ENCODE measurements at places on chromosomes 1 and 21.

DNA sequence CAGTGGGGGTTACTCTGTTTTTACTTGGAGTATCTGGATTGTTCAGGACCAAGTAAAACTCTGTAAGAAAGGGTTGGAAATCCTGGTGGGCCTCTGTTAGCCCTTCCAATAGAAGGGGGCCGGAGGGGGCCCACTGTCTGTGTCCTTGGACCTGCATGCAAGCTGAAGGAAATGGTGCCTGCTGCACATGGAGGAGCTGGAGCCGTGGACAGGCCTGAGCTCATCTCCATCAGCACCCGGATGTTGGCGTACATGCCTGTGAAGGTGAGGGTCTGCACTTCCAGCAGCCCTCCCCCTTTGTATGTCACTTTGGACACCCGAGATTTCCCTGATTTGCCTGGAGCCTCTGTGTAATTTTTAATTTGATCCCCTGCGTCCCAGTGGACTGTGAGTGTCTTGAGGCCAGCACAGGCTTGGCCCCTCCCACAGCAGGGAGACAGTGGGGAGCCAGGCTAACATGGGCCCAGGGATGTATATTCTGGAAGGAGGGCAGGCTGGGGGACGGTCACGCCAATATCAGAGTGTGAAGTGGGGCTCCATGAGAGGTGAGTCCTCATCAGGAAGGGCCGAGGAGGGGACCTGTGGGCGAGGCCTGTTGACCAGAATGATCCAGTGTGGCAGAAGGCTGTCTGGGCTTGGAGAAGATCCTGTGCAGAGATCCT is 16.8 kb downstream of the GALNT2 start:
- DNase-seq, result no peak

DNA sequence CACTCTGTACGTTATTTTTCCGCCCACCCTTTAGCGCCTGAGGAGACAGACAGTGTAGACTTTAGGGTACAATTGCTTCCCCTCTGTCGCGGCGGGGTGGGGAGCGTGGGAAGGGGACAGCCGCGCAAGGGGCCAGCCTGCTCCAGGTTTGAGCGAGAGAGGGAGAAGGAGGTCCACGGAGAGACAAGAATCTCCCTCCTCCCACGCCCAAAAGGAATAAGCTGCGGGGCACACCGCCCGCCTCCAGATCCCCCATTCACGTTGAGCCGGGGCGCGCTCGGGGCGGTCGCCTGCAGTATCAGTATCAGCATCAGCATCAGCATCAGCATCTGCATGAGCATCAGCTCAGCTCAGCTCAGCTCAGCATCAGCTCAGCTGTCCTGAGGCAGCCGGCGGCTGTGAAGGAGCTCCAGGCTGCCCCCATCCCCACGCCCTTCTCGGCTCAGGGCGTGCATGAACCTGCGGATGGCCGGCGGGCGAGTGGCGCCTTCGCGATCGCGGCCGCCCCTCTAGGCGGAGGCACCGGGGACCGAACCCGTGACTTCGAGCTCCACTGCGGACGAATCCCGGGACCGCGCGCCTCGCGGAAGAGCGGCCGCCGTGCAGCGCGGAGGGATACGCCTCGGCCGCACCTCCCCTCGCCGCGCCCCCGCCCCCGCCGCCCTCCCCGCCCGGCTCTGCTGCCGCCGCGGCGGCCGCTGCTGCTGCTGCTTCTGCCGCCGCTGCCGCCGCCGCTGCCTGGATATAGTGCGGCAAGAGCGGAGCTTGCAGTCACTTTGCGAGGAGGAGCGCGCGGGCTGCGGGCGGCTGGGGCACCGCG is at the start of gene NCAM2:
NCAM2 (plus strand) TSS at position 774 of the 820 bp plus-strand sequence.
- no peak for DNase-seq

GRCh38 chr21:23496729-23497128 is 2110.6 kb downstream of the MRPL39 start:
- DNase-seq, result no peak

DNA sequence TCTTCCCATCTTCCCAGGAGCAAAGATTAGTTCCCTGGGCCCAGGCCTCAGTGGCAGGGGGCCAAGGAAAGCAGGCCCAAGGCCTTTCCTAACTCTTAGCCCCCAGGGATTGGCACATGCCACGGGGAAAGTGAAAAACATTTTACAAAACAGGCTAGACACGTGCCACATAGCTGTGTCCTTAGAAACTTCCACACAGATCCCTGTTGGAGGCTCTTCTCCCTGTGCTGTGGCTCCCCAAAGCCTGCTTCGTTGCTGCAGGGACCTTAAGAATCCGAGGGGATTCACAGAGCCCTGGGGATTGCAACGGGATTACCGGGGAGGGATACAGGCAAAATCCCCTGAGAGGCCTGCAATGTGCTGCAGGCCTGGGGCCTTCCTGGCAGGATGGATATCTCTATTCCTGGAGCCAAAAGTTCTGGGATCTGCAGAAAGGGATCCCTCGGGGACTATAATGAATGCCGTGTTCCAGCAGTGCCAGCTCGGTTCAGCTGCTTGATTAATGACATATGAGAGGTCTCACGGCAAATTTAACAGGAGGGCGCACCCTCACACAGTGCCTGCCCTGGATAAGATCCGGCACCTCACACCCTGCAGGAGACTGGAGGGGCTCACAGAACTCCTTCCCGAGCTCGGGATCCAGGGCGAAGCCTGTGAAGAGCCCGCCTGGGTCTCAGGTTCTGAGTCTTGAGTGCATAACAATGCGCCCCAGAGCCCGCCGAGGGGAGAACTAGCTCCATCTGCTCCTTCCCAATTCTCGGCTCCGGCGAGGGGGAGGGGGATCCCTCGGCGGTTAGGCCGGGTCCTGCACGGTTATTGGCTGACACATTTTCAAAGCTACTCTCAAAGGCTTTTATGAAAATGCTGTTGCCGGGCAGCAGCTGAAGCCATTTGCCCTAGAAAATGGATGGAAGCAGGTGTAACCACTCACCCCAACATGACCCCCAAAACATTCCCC is 15.3 kb upstream of the RGS8 start:
- DNase-seq, result no peak

DNA sequence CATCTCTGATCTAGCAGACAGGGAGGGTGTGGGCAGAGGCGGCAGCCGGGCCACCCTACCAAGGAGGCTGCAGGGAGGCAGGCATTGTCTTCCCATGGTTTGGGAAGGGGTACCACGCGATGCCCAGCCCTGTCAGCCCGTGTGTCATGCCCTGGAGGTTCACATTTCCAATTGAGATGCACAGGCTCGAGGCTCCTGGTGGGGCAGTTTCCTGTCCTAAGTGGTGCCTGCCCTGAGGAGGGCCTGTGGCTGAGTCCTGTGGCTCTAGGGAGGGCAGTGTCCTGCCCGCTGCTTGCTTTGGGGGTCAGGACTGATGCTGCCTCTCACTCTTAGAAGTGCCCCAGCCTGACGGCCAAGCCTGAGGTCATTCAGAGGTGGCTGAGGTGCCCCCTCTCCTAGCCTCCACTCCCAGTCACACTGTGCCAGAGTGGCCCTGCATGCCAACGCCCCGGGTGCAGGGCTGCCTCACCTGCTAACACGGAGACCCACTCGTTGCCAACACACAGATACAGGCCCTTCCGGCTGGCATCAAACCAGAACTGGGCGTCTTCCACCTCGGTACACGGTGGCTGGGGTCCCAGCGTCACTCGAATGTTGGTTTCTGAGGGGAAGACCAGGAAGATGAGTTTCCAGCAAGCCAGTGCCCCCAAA is 11.9 kb downstream of the KRTAP10-1 start:
- no peak for DNase-seq

DNA sequence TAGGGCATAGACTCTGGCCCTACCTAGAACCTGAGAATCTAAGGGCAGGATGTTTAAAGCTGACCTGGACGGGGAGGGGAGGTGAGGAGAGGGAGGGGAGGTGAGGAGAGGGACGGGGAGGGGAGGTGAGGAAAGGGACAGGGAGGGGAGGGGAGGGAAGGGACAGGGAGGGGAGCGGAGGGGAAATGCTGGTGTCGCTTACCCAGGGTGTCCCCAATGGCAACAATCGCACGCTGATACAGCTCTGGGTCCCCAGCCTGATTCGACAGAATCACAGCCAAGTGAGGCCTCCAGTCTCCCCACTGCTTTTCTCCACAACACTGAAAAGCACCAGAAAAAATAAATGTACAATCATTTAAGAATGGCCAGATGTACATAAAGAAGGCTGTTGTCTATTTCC is 22.2 kb downstream of the SEC16B start:
- DNase-seq, result no peak

DNA sequence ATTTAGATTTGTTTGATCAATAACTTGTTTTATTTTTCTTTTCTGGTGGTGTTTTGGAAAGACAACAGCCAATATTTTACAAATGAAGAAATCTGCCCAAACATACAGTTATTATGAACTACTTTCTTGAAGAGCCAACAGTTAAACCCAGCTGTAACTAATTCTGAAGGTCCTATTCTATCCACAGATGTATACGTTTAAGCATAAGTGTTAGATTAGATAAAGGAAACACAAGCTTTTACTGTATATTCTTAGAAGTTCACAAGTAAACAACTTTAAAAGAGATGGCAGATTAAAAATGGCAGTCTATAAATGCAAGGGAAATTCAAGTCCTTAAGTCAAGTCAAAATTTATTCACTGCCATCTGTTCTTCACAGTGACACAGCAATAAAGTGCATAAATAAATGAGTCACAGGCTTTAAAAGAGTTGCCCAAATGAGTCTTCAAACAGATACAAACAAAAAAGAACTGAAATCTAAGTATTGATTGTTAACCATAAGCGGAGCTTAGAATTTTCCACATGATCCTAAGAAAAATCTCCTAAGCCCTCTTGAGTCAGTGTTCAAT is 49.9 kb upstream of the KCNH1 start:
- no peak for DNase-seq

DNA sequence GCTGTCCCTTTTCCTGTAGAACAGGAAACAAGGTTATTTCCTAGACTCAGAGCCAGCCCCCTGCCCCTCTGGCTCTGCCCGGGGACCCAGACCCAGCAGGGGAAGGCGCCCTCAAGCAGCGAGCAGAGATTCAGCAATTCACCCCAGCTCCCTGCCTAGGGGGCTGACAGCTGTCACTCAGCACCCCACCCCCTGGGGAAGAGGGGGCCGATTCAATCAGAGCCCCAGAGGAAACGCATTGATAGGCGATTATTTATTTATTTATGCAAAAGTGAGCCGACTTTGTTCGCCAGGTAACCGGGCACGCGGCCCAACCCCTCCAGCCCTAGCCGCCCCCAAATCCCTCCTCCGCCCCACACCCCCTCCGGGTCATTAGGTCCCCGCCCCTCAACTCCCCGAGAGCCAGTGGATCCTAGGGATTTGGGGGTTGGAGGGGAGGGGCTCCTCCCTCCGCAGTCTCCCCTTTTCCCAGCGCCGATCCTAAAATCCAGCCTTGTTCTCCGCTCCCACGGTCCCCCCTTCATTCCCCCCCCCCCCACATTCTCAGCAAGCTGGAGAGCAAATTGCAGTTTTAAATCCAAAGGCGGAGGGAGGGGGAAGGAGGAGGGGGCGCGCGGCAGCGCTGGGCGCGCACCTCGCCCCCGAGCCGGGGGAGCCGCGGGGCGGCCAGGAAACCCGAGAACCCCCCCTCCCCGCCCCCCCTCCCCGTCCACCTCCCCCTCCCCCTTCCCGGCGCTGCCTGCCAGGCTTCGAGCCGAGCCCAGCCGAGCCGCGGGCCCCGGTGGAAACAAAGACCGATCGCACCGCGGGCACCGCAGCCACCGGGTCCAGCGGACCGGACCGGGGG is 1.3 kb downstream of the AHDC1 start:
- no peak for DNase-seq

- DNase-seq, result no peak
These were observed 28.2 kb upstream of the SLC30A1 start for GRCh38 chr1:211606914-211607753.

DNA sequence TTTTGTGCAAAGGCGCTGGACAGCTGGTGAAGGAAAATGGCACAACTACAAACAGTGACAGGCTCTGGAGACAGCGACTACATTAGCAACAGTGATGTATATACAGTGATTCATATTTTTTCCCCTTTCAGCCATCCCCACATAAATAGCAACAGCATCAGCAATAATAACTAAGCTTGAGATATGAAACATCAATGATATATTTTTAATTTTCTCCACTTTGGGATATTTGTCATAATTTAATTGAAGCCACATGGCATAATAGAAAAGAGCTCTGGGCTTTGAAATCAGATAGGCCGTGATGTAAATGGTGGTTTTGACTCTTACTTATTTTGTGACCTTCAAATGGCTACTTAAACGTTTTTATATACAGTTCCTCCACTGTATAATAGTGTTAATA is 764.3 kb upstream of the PRMT6 start:
- DNase-seq, result no peak

DNA sequence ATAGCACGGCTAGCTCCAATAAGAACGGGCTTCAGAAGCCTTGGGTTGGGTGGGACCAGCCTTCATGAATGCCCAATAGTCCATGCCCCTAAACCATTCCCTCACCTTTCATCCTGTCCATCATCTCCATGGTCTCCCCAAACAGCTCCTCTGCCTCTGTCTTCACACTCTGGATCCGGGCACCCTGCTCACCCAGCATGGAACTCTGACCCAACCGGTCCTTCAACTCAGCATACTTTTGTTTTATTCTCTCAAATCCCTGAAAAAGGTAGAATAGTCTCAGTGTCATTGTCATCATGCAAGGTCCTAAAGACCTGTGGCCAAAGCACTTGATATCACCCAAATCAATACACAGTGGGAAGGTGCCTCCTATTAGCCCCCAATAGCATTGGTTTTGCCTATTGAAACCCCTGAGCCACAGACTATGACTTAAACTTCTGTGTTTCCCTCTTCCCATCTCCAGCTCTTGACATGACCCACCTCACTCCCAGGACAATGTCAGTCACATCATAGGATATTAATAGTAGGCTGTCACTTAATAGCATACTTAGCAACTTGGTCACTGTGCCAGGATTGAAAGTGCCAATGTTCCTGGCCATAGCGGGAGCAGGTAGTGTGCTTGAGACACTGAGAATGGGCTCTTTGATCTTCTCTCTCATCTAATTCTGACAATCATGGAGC is 33.0 kb downstream of the CAMK1G start:
- no peak for DNase-seq

DNA sequence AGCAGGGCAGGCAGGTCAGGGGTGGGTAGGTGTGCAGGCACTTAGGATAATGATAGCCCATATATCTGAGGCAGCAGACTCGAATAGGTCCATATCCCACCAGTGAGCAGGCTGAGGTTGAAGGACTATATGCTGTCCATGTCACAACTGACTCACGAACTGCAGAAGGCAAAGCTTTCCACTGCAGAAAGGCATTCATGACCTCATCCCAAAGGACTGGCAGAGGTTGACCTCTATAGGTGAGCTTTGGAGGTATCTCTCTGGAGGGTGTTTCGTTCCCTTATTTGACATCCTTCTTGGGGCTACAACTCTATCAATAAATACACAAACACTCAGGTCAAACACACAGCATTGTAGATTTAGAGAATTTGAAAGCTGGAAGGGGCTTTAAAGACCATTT is 42.8 kb upstream of the MARK1 start:
- no peak for DNase-seq

- no peak for DNase-seq
These were observed 376.7 kb downstream of the S1PR1 start for GRCh38 chr1:101613546-101613945.
